ENCODE measurements at places on chromosomes 1 and 21.
A peak's percentile ranks its signal among the peaks of the same experiment; 100 is the strongest.

- no peak for DNase-seq
Measured at GRCh38 chr1:190472494-190472893, 5.2 kb downstream of the BRINP3 start.

- DNase-seq = peak; percentile 94
Measured at GRCh38 chr21:44927587-44928461, 7.1 kb upstream of the ITGB2 start.

DNA sequence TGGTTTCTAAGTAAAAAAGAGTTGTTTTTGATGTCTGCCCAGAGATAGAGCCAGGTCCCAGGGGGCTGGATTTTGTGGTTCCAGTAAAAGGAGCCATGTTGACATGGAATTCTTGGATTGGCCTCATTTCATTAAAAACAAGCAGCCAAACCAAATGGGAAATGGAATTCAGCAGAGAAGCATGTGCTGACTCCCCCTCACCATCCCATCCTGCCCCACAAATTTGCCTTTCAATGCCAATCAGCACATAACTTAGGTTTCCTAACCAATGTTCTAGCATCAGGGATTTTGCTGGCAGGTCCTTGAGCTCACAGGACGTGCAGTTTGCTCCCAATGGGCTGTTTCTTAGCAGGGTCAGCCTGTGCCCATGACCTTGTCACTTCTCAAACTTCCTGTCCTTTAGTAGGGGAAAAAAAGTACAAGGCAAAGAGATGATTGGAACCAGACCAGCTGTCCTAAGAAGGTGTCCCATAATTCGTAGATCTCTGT, 101.5 kb upstream of the GADD45A start:
- no peak for DNase-seq

DNA sequence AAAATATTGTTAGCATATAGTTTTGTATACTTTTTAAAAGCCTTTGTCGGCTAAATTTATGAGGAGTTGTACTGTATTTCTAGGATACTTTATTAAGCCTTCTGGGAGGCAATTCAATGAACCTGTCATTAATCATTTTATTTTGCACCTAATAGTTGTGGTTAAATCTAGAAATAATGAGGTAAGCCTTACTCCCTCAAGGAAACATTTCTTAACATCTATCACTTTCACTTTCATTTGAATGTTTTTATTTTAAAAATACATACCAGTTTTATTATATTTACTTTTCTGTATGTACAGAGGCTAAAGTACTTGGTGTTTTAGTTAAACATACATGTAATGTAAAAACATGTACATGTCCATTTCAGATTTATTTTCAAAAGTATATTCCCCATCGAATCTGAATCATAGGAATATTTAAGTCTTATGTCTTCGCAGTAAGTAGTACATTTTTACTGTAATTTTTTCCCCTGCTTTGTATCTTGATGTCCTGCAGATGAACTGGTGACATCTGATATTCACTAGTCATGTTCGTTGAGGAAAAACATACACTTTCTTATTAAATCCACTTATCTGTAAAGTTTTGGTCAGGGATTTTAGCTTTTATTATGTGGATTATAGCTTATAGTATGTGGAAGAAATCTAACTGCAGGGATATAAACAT, 82.8 kb downstream of the DISP1 start:
- no peak for DNase-seq

DNA sequence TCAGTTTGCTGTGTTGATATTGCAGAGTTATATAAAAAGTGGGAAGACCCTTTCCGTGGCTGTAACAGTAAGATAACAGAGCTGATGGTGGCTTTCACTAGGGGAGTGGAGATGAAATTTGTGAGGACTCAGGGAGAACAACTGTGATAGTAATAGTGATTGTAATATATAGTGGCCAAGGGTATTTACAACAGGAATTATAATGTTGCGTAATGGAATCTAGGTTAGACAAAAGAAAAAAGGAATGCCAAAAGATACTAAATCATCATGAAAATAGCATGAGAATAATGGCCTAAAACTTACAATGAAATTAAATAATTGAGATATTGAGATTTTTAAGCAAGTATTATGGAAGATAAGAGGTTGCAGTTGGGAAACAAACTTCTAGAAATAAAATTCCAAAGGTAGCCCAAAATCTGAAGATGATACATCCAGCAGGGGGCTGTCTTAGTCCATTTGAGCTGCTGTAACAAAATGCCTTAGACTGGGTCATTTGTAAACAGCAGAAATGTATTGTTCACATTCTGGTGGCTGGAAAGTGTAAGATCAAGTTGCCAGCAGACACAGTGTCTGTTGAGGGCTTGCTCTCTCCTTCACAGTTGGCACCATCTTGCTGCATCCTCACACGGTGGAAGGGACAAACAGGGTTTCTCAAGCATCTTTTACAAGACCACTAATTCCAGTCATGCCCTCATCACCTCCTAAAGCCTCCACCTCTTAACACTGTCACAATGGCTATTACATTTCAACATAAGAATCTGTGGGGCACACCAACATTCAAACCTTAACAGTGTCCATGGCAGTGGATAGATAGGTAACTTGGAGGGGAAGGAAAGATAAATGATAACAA, 711.2 kb downstream of the MRPL39 start:
- no peak for DNase-seq

GRCh38 chr1:66642992-66643391, 109.0 kb downstream of the SGIP1 start:
- DNase-seq = no peak

- no peak for DNase-seq
Measured at GRCh38 chr1:35576061-35576765, 3.1 kb downstream of the TFAP2E start.

- DNase-seq = no peak
Measured at GRCh38 chr1:6241107-6241886, 2.7 kb upstream of the HES3 start.

DNA sequence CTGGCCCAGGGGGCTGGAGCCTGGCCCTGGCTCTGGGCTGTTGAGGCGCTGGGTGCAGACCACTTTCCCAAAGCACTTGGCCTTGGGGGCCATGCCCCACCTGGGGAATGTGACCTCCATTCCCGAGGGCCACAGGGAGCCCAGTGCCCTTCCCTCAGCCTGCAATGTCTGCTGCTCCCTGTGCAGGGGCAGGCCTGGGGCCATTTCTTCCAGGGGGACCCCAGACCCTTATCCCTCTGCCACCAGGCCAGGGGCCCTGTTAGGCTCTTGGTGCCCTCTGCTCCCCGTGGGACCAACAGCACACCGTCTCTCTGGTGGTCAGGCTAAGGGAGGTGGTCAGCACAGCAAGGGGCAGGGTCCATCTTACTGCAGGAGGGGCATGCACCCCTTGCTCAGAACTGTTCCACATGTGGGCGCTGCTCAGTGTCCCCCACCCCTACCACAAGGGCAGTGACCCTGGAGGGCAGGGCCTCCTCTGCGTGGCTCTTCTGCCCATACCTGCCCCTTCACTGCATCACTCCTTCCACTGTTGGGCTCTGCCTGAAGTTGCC, 1.1 kb upstream of the TMEM52 start:
- DNase-seq = no peak

GRCh38 chr1:160375788-160376524, 9.1 kb downstream of the NHLH1 start:
- DNase-seq = no peak

- no peak for DNase-seq
Measured at GRCh38 chr1:171081763-171082201, 8.9 kb upstream of the FMO3 start.

DNA sequence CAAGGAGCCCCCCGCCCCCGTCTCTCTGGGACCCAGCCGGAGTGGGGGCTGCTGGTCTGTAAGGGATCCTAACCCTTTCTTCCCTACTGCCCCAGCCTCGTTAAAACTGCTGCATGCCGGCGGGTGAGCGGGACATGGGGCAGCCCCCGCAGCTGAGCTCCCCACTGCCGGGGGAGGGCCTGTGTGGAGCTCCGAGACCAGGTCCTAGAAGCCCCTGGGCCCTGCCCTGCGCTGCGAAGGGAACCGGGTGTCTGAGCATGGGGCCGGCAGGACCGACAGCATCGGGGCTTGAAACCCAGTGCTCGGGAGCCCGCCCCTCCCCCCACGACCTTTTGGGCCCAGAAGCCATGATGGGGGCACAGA, 9.2 kb upstream of the COL6A1 start:
- DNase-seq = no peak

GRCh38 chr21:26833460-26833939, 11.7 kb downstream of the ADAMTS1 start:
- DNase-seq = no peak

GRCh38 chr1:24319312-24319863, at the start of gene GRHL3:
TSS of gene GRHL3 (plus strand) at chr1:24319357. CDS start at chr1:24319552, 195 bp downstream.
- no peak for DNase-seq

DNA sequence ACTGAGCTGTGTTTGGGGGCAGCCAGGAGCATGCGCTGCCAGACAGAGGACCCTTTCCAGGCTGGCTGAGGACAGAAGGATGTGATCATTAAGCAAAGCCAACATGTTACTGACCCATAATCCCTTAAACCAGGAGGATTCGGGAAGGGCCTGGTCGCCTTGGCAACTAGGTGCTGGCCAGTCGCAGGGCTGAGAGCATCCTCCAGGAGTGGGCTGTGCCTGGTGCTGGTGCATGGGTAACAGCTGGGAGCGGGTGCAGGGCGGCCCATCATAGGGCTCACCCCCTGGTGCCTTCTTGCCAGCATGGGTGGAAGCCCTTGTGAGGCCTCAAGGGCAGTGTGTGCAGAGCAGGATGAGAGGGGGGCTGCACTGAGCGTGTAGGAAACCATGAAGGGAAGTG, 17.2 kb downstream of the CDK18 start:
- no peak for DNase-seq

DNA sequence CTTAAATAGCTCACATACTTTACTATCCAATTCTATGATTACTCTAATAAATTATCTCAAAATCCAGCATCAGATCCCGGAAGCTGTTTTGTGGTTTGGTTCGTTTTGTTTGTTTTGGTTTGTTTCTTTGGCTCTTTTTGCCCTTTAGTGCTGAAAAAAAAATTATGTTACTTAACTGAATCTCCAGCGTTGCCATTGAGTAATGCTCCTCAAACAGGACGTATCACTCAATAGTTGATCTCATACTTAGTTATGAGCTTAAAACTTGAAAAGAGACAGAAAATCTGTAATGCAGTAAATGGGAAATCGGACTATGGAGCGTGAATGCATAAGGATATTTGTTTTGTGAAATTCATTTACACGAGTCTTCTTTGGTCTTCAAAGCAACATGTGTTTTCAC, 533.8 kb upstream of the TMPRSS15 start:
- DNase-seq = no peak
